Cardiac muscle cell (in vitro differentiated cells and primary cell): ENCODE measurements at places on chromosomes 4 and X. TPM values are rescaled to one million over a fixed set of nuclear protein-coding genes. Genes with fewer than 3 reads are reported as not detected.

DNA sequence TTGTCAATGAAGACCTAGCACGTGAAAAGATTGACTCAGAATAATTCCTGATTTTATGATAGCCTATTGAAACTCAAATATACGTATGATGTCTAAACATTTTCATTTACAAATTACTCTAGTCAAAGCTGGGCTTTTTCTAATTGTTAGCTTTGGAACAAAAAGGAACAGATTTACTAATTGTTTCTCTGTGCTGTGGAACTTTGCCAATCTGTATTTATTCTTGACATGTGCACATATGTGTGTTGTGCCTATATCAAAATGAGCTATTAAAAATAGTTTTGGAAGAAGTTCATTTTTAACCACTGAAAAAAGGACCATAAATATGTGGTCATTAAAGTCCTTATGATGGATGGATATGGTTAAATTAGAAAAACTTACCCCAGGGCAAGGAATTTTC, 85.4 kb upstream of the PACRGL start:
- DNase-seq, result no peak

GRCh38 chrX:35700121-35700520, 98.0 kb upstream of the MAGEB16 start:
- DNase-seq, result no peak

GRCh38 chrX:30900227-30900626, 11.2 kb upstream of the TAB3 start:
- DNase-seq, result no peak

DNA sequence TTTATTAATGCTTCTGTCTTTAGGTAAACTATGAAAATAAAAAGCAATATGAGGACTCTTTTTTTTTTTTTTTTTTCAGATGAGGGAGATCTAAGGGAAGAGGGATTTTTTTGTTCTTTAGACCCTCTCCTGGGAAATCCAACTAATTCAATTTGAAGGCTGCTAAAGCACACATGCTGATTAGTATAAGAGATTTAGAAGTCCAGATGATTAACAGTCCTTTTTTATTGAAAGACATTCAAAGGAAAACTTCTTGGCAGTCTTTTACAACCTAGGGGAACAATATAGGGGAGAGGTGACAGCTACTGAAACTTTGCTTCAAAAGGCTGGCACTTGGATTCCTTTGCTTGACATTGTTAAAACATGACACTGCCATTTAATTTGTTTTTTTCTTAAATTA, 602.5 kb downstream of the RAPGEF2 start:
- no peak for DNase-seq

- DNase-seq, result no peak
Measured at GRCh38 chr4:172777729-172778431, 390.7 kb upstream of the GALNT7 start.

- DNase-seq, result no peak
Measured at GRCh38 chrX:67288156-67288555, 255.7 kb upstream of the AR start.

GRCh38 chrX:153161952-153162351, 17.1 kb upstream of the MAGEA1 start:
- DNase-seq, result no peak

- no peak for DNase-seq
Measured at GRCh38 chr4:182878633-182879495, 38.3 kb downstream of the DCTD start.

MAP7D2 gene
- 0.05 and 1.0 TPM in 2 replicates for polyA plus RNA-seq

CYLC1 gene
- not detected in 2 replicates for polyA plus RNA-seq

UBA1 gene
- 280 and 319 TPM in 2 replicates for polyA plus RNA-seq

PRSS48 gene
- polyA plus RNA-seq, result not detected in 2 replicates
